ENCODE measurements at places on chromosomes 7 and 10.
A peak's percentile ranks its signal among the peaks of the same experiment; 100 is the strongest.

DNA sequence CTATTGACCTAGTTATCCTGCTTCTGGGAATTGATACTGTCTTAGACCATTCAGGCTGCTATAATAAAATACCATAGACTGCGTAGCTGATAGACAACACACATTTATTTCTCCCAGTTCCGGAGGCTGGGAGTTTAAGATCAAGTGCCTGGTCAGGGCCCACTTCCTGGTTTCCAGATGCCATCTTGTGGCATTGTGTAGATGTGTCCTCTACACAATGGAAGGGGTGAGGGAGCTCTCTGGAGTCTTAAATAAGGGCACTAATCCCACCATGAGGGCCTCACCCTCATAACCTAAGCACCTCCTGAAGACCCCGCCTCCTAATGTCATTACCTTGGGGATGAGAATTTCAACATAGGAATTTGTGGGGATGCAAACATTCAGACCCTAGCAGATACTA, 62.4 kb downstream of the SLC35B4 start:
- DNase-seq: no peak

GRCh38 chr10:79246606-79247275, 100.5 kb upstream of the PPIF start:
- DNase-seq: peak; percentile 68

DNA sequence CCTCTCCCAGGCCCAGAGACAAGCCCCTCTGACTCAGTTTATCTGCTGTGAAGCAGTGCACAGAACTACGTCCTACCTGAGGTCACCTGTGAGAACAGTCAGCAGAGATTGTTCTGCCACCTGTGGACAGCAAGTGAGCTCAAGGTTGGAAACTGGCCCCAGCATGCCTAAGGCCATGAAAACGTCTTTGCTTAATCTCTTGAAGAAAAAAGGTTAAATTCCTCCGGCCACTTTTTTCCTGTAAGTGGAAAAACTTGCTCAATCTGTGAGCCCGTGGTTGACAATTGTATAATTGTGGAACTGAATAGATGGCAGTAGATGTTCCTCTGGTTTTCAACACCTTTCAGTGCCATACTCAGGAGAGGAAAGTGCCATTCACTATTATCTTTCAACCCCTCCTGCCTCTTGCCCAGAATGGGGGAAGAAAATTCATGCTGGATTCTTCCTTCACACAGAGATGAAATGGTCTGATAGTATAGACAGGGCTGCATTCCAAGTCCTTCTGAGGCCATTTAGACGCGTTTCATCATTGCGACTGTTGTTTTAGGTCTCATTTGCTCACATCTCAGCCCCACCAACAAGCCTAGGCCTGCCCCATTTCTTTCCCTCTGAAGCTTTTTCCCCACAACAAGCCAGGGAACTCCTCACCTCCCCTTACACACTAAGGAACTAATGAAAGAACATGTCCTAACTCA, 292.9 kb downstream of the FZD1 start:
- no peak for DNase-seq

DNA sequence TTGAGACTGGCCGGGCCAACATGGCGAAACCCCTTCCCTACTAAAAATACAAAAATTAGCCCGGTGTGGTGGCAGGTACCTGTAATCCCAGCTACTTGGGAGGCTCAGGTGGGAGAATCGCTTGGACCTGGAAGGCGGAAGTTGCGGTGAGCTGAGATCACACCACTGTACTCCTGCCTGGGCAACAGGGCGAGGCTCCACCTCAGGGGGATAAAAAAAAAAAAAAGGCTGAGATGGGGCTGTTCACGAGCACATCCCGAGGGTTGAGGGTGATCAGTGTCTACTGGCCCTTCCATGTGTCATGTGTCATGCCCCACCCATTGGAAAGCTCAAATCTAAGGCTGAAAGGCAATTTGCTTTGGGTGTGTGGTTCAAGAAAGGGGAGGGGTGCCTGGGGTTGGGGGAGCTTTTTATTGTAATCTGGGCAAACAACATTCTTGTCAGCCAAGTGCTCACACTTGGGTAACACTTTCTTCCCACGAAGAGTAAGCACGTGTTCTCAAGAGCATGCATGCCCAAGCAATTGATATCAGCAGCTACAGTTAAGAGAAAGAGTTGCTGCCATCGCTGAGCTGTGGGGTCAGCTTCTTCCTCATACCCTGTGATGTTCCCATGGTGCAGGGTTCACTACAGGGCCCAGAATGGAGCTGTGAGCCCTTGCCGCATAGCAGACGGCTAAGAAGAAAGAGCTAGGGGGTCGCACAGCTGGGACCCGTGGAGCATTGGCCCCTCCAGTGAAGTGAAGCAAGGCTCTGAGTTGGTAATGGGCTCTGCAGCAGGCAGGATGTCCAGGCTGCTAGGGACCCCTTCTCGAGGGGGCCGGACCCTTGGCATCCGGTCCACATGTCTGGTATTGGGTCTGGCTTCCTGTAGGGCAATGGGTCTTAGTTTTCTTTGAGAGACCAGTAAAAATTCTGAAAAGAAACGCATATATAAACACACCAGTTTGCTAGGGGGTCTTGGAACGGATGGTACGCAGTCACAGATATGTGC, 9.9 kb upstream of the ACSL5 start:
- DNase-seq: no peak

DNA sequence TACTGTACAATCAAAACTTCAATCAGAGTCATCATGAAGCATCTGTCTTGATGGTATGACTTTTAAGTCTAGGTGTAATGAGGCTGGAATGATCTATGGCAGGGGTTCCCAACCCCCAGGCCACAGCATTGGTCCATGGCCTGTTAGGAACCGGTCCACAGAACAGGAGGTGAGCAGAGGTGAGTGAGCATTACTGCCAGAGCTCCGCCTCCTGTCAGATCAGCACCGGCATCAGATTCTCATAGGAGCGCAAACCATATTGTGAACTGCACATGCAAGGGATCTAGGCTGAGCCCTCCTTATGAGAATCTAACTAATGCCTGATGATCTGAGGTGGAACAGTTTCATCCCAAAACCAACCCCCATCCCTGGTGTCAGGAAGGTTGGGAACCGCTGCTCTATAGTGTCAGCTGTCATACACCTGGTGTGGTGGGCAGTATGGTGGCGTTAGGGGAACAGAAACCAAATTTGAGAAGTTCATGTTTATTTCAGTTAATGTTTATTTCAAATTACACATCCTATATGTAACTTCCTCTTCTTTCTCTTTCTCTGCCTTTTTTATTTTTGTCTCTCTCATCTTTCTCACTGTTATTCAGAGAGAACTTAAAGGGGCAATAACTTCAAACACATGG, 432.6 kb downstream of the TNS3 start:
- no peak for DNase-seq

DNA sequence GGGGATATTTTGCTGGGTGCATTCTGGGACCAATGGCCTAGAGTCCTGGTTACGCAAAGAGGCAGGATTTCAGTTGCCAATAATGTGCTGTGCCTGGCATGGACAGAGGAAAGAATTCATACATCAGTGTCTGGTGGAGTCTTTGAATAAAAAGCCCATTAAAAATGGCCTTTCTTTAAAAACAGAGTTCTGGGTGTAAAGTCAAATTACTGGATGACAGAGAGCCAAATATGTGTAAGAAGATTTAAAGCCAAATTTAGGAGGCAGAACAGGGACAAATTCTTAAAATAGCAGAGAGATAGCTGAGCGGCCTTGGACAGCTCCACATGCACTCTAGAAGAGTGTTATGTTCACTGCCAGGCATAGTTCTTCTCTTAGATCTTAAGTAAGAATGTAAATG, 60.8 kb upstream of the MEOX2 start:
- DNase-seq: no peak

- no peak for DNase-seq
Measured at GRCh38 chr10:125080984-125081383, 79.4 kb downstream of the CTBP2 start.

GRCh38 chr10:45265996-45266395, 49.4 kb downstream of the OR13A1 start:
- no peak for DNase-seq

- DNase-seq: no peak
Measured at GRCh38 chr10:92970301-92971070, 90.1 kb upstream of the CYP26C1 start.

DNA sequence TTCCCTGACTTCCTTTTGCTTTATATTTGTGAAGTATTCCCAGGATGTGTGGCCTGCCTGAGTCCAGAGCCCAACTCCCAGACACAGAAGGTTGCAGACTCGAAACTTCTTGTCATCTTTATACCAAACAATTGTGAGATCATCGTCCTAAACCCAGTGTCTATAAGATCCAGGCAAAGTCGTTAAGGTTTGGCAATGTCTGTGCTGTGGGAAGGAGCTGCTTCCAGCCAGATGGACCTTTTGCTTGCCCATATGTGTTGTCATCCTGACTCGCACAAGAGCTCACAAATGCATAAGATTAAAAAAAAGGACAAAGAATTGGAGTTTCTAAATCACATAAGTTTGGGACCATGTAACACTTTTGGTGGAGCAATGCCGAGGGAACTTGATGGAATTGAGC, 37.0 kb downstream of the WNT2 start:
- DNase-seq: no peak

Data from caudate nucleus (tissue), 63 donors.